ENCODE measurements at places on chromosomes 1 and 21.

- no peak for DNase-seq
Measured at GRCh38 chr1:157438146-157438545, 114.2 kb downstream of the FCRL5 start.

- DNase-seq, result no peak
Measured at GRCh38 chr1:154467434-154468102, 34.5 kb upstream of the TDRD10 start.

GRCh38 chr1:203278885-203279406, 26.4 kb upstream of the BTG2 start:
- no peak for DNase-seq

GRCh38 chr21:29538115-29538514, 239.4 kb downstream of the BACH1 start:
- DNase-seq, result no peak

DNA sequence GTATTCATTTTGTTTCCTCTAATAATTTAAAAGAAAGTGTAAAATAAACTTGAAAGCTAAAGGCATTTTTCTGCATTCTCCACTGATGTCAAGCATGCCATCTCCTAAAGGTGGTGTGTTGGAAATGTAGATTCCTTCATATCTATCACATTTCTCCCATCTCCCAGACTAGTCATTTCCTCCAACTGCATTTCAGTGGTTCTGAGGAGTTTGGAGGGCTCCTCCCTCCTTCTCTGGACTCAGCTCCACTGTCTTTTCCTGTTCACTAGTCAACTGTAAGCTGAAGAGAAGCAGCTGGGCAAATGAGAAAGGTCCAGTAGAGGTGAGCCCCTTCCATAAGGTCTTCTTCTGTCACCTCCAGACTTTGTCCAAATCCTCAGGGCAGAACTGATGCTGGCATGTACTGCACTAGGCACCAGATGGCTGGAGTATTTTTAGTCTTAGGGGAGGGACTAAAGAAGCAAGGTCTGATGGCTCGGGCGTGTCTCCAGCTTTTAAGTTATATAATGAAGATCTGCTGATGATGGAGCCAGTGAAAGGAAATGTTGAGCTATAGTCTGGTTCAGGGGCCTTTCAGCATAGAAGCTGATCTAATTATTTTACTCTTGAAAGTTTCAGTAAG, 186.1 kb downstream of the NTNG1 start:
- no peak for DNase-seq

- no peak for DNase-seq
Measured at GRCh38 chr1:107533436-107533835, 392.6 kb downstream of the NTNG1 start.

DNA sequence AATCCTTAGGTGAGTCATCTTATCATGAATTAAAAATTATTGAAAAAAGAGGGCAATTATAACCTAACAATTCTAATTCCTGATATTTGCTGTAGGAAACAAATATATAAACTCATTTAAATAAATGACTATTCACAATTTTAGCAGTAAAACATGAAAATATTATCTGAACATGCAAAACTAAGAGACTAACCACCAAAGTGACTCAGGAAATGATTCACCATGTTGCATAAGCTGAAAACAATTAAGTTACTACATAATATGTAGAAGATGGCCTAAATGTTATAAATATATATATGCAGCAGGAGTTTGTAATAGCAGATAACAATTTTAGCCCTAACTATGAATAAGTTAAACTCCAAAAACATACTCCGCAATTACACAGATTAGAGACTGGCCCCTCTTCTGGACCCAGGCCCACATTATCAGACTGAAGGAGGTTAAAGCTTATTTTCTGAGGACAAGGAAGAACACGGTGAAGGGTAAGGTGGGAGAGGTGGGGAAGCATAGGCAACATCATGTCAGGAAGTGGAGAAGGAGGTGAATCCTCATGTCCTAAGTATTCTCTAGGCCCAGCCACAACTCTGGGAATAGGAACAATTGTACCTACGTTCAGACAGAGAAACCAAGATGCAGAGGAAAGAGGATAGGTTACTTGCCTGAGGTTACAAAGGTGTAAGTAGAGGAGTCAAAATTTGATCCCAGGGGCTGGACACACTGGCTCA, 15.6 kb upstream of the AIM2 start:
- DNase-seq, result no peak

GRCh38 chr1:201596101-201596868, 57.4 kb downstream of the NAV1 start:
- no peak for DNase-seq

GRCh38 chr1:36534711-36535412, 52.1 kb upstream of the CSF3R start:
- DNase-seq, result no peak
